ENCODE measurements at places on chromosomes 5 and 9. TPM values are rescaled to one million over a fixed set of nuclear protein-coding genes. Genes with fewer than 3 reads are reported as not detected.
A peak's percentile ranks its signal among the peaks of the same experiment; 100 is the strongest.

The MAP1B gene
- total RNA-seq, result 65.7 TPM

The SOHLH1 gene
- total RNA-seq, result not detected

The PTPRD gene
- total RNA-seq, result 69.6 TPM

The RNF38 gene
- 56.4 TPM for total RNA-seq

The KIF20A gene
- total RNA-seq, result 66.9 TPM

The DDX4 gene
- total RNA-seq, result 0.32 TPM

The CCNH gene
- 40.8 TPM for total RNA-seq

The PPP3R2 gene
- total RNA-seq, result not detected

The HSD17B3 gene
- not detected for total RNA-seq

The DAB2IP gene
- total RNA-seq, result 52.6 TPM

The LARP1 gene
- total RNA-seq, result 360 TPM

The HAPLN1 gene
- total RNA-seq, result 9.4 TPM

GRCh38 chr5:61177716-61178115 is 15.4 kb upstream of the SMIM15 start:
- H3K4me3 ChIP-seq, result no peak overlapping the region
- no peaks in the 10 kb centered on the region for H3K36me3 ChIP-seq
- H3K27ac ChIP-seq, result no peak overlapping the region
- no peaks in the 10 kb centered on the region for H3K4me1 ChIP-seq

DNA sequence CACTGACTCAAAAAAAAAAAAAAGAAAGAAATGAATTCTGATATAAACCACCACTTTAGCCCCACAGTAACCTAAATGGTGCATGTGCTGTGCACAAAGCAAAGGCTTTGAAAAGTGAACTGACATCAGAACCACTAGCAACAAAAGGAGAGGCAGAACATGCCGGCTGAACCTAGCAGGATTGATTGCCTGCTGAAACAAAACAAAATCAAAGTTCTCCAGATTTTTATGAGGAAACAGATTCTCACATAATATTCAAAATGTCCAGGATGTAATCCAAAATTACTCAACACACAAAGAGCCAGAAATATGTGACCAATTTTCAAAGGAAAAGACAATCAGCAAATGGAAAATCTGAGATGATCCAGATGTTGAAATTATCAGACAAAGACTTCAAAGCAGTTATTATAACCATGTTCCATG is 37.9 kb downstream of the UBTD2 start:
- H3K27ac ChIP-seq, result peak overlapping the region; percentile 87
- H3K4me1 ChIP-seq, result peaks cover 3% of the 10 kb centered on the region
- peaks cover 6% of the 10 kb centered on the region for H3K36me3 ChIP-seq
- no peak for DNase-seq
- no peak overlapping the region for H3K4me3 ChIP-seq

GRCh38 chr9:70586476-70586875 is 172.0 kb upstream of the KLF9 start:
- DNase-seq, result no peak
- H3K27me3 ChIP-seq, result no peaks in the 10 kb centered on the region
- H3K4me1 ChIP-seq, result peaks cover 2% of the 10 kb centered on the region

GRCh38 chr9:93690618-93691017 is 114.2 kb downstream of the PHF2 start:
- H3K4me3 ChIP-seq, result no peak overlapping the region
- H3K27me3 ChIP-seq, result no peaks in the 10 kb centered on the region
- DNase-seq, result no peak
- H3K36me3 ChIP-seq, result peaks cover 28% of the 10 kb centered on the region
- no peak overlapping the region for H3K27ac ChIP-seq

- H3K27ac ChIP-seq, result no peak overlapping the region
- H3K4me3 ChIP-seq, result no peak overlapping the region
- DNase-seq, result no peak
- no peaks in the 10 kb centered on the region for H3K27me3 ChIP-seq
- peaks cover 5% of the 10 kb centered on the region for H3K4me1 ChIP-seq
- H3K36me3 ChIP-seq, result no peaks in the 10 kb centered on the region
These were observed 18.9 kb upstream of the MEGF9 start for GRCh38 chr9:120733190-120733589.

- peaks cover 5% of the 10 kb centered on the region for H3K4me1 ChIP-seq
- peaks cover 8% of the 10 kb centered on the region for H3K27me3 ChIP-seq
- DNase-seq, result no peak
- peaks cover 57% of the 10 kb centered on the region for H3K36me3 ChIP-seq
These were observed at the start of gene PCDHGA4 for GRCh38 chr5:141354900-141355469. TSS of gene PCDHGA4 (plus strand) at chr5:141355021. CDS start at chr5:141355108, 87 bp downstream.

- H3K4me3 ChIP-seq, result no peak overlapping the region
- DNase-seq, result no peak
- peaks cover 41% of the 10 kb centered on the region for H3K36me3 ChIP-seq
- H3K27me3 ChIP-seq, result no peaks in the 10 kb centered on the region
These were observed 738.2 kb downstream of the SEMA5A start for GRCh38 chr5:8807636-8808035.

DNA sequence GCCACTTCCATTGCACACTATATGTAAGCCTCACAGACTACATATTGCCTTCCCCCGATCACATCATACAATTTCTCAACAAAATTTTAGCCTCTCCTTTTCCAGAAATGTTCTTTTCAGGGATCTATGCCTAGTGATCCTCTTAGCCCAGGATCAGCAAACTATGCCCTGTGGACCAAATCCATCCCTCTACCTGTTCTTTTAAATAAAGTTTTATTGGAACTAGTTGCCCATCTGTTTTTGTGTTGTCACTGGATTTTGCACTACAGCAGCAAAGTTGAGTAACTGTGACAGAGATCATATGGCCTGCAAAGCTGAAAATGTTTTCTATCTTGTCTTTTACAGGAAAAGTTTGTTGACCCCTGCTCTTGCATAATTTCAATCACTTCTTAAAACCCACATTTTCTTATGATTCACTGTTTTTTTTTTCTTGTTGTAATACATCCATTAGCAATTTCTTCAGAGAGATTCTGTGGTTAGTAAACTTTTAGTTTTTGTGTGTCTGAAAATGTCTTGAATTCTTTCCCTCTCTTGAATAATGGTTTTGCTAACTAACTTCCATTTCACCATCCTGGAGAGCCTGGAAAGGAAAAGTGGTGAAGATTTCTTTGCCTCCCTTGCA is 7.1 kb downstream of the TXNDC8 start:
- peaks cover 5% of the 10 kb centered on the region for H3K27me3 ChIP-seq
- H3K36me3 ChIP-seq, result no peaks in the 10 kb centered on the region
- H3K4me3 ChIP-seq, result no peak overlapping the region

- no peak overlapping the region for H3K27ac ChIP-seq
- no peaks in the 10 kb centered on the region for H3K36me3 ChIP-seq
These were observed 548.4 kb upstream of the ZNF608 start for GRCh38 chr5:125294844-125295243.

- H3K36me3 ChIP-seq, result peaks cover 21% of the 10 kb centered on the region
- no peak for DNase-seq
- H3K27ac ChIP-seq, result no peak overlapping the region
- no peaks in the 10 kb centered on the region for H3K27me3 ChIP-seq
- peaks cover 13% of the 10 kb centered on the region for H3K4me1 ChIP-seq
These were observed 109.3 kb downstream of the DCP2 start for GRCh38 chr5:113085880-113086409.

GRCh38 chr5:393846-394275 is 49.1 kb upstream of the EXOC3 start:
- peak overlapping the region; percentile 55 for H3K27ac ChIP-seq
- DNase-seq, result no peak
- H3K36me3 ChIP-seq, result no peaks in the 10 kb centered on the region
- H3K4me1 ChIP-seq, result peaks cover 17% of the 10 kb centered on the region
- H3K4me3 ChIP-seq, result no peak overlapping the region

- no peak overlapping the region for H3K27ac ChIP-seq
- no peak overlapping the region for H3K4me3 ChIP-seq
- no peak for DNase-seq
These were observed 155.9 kb downstream of the ERCC6L2 start for GRCh38 chr9:96031366-96031824.

DNA sequence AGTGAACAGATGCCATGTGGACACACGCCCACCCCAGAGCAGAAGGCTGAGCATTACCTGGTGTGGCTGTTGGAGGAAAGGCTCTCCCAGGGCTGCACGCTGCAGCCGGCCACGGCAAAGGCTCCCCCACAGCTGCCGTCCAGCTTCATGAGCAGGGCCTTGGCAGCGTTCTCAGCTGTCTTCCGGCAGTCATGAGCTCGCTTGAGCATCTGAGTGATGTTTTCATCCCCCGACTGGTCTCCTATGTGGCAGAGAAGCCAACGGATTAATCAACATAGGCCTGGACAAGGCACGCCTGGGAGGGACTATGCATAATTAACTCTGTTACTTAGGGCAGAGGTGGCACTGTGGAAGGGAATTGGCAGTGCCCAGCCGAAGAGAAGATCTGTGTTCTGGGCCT is 87.3 kb downstream of the DCP2 start:
- H3K36me3 ChIP-seq, result peaks cover 34% of the 10 kb centered on the region
- peaks cover 15% of the 10 kb centered on the region for H3K4me1 ChIP-seq
- no peak for DNase-seq
- no peaks in the 10 kb centered on the region for H3K27me3 ChIP-seq
- 0 out of 2 replicates have a peak overlapping the region, but pooled peaks have one; percentile 24 for H3K27ac ChIP-seq

DNA sequence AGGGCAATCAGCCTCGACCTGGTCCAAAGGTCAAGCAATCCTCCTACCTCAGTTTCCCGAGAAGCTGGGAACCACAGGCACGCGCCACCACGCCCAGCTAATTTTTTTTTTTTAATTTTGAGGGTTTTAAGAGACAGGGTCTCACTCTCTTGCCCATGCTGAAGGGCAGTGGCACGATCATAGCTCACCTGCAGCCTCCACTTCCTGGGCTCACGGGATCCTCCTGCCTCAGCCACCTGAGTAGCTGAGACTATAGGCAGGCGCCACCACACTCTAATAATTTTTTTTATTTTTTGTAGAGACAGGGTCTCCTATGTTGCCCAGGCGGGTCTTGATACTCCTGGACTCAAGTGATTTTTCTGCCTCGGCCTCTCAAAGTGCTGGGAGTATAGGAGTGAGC is 1.6 kb downstream of the UIMC1 start:
- no peak for DNase-seq
- H3K27me3 ChIP-seq, result peaks cover 5% of the 10 kb centered on the region
- peak overlapping the region; percentile 94 for H3K4me3 ChIP-seq
- peaks cover 26% of the 10 kb centered on the region for H3K4me1 ChIP-seq
- no peak overlapping the region for H3K27ac ChIP-seq

DNA sequence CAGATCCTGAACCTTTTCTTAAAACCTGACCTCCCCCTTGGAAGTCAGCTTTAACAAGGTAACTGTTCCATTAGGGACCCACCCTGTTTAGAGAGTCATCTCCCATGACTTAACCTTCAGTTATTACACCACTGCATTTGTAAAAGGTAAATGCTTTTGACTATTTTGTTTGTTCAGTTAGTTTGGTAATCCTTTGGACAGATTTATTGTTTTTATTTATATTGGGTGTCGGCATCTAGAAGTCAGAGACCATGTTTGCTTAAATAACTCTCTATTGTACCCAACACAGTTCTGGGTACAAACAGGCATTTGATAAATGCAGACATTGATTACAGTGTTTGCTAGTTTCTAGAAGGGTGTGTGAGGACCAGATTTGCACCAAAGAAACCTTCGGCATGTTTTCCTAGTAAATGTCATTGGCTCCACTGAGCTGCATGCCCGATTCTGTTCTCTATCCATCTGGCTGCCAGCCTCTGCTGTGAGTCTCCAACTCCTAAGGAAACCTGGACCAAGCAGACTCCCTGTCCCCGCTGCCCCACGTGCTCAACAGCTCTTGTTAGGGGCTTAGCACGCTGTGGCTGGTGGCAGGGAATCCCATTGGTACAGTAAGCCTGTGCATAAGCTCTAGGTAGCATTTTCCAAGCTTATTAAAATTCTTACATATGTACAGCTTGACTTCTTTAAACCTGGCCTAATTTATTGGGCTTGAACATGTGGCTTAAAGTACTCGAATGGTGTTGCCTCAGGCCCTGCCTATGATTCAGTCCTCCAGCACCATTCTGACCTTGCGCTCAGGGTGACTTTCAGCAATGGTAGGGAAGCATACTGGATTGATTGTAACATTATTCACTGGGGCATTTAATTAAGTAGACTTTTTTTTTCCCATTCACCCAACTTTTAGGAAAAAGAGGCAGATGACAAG is 6.6 kb downstream of the PCBD2 start:
- no peak overlapping the region for H3K4me3 ChIP-seq
- H3K4me1 ChIP-seq, result peaks cover 4% of the 10 kb centered on the region
- no peaks in the 10 kb centered on the region for H3K27me3 ChIP-seq

DNA sequence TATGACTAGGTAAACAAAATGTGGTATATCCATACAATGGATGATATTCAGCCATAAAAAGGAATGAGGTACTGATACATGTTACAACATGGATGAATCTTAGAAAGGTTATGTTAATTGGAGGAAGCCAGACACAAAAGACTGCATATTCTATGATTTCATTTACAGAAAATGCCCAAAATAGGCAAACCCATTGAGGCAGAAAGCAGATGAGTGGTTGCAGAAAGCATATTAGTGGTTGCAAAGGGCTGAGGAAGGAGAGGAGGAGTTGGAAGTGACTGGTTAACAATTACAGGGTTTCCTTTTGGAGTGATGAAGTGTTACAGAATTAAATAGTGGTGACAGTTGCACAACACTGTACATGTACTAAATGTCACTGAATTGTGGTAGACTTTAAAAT is 17.7 kb downstream of the PLGRKT start:
- H3K4me1 ChIP-seq, result peaks cover 18% of the 10 kb centered on the region
- no peaks in the 10 kb centered on the region for H3K36me3 ChIP-seq
- DNase-seq, result no peak
- H3K27ac ChIP-seq, result no peak overlapping the region
- peaks cover 12% of the 10 kb centered on the region for H3K27me3 ChIP-seq
- H3K4me3 ChIP-seq, result no peak overlapping the region

DNA sequence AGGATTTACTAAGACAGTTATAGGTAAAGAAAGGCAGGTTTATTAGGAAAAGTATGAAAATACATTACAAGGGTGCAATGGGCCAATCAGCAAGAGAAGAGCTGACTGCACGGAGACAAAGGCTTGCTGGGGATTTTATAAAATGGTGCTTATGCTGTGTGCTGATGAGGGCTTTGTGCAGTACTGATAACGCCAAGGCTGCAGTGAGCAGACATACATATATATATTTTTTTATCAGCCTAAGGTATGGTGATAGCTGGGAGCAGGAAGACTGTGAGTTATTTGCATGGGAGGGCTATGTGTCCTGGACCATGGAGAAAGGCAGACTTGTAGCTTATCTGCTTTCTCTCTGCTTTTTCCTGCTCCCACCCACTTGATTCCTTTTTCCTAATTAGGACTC is 208.1 kb upstream of the ACTBL2 start:
- no peak overlapping the region for H3K27ac ChIP-seq
- no peaks in the 10 kb centered on the region for H3K27me3 ChIP-seq
- H3K4me3 ChIP-seq, result no peak overlapping the region
- H3K36me3 ChIP-seq, result no peaks in the 10 kb centered on the region
- peaks cover 15% of the 10 kb centered on the region for H3K4me1 ChIP-seq

DNA sequence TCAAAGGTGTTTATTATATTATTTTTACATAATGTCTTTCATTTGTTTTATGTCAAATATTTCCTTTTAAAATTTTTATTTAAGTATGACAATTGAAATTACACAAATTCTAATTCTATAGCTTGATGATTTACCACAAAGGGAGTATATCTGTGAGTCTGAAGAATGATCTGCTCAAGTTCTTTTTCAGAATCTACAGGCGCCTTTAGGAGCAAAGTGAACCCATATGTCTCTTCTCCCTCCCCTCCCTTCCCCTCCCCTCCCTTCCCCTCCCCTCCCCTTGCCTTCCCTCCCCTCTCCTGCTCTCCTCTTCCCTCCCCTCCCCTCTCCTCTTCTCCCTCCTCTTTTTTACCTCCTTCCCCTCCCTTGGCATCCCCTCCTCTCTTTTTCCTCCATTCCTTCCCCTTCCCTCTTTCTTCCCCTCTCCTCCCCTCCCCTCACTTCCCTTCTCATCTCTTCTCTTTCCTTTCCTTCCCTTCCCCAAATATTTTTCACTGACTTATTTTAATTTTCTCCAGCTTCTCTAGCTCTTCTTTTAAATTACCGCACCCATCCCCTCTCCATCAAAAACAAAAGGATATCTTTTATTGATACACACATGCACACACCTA is 495.3 kb upstream of the PIK3R1 start:
- H3K27ac ChIP-seq, result no peak overlapping the region
- peaks cover 16% of the 10 kb centered on the region for H3K36me3 ChIP-seq
- no peak overlapping the region for H3K4me3 ChIP-seq
- DNase-seq, result no peak
- H3K4me1 ChIP-seq, result no peaks in the 10 kb centered on the region
